ENCODE measurements at places on chromosomes 1 and 21. TPM values are rescaled to one million over a fixed set of nuclear protein-coding genes. Genes with fewer than 3 reads are reported as not detected.

The PGLYRP3 gene
- not detected for total RNA-seq

The DSTYK gene
- total RNA-seq, result 6.2 TPM

The LCE6A gene
- total RNA-seq, result not detected

The OR10J5 gene
- not detected for total RNA-seq

The OR10Z1 gene
- not detected for total RNA-seq

The LAPTM5 gene
- total RNA-seq, result 0.13 TPM

The FCRL4 gene
- not detected for total RNA-seq

The DIO1 gene
- total RNA-seq, result not detected

The FMO5 gene
- total RNA-seq, result 0.18 TPM

The C1orf141 gene
- total RNA-seq, result not detected

The MOV10 gene
- total RNA-seq, result 29.0 TPM

The FAM72A gene
- total RNA-seq, result 11.0 TPM

The PEAR1 gene
- 9.7 TPM for total RNA-seq

The DDOST gene
- total RNA-seq, result 174 TPM

The VSIG8 gene
- 0.07 TPM for total RNA-seq

The KIAA1614 gene
- 1.0 TPM for total RNA-seq

The KIF2C gene
- total RNA-seq, result 42.7 TPM

The FAM151A gene
- not detected for total RNA-seq

The TMEM9 gene
- total RNA-seq, result 90.1 TPM

The PFKL gene
- total RNA-seq, result 57.5 TPM

The CYYR1 gene
- total RNA-seq, result not detected

The LRRC38 gene
- total RNA-seq, result not detected

The BARHL2 gene
- not detected for total RNA-seq

The DCDC2B gene
- total RNA-seq, result not detected

The NR1I3 gene
- total RNA-seq, result not detected

The SETD4 gene
- total RNA-seq, result 9.1 TPM

The OPRD1 gene
- total RNA-seq, result 0.14 TPM

The CNR2 gene
- not detected for total RNA-seq

The TEX38 gene
- total RNA-seq, result not detected

The CNIH3 gene
- 0.57 TPM for total RNA-seq

The CCDC185 gene
- total RNA-seq, result not detected

The TSSK3 gene
- not detected for total RNA-seq

The MANEAL gene
- 25.5 TPM for total RNA-seq

The ZNF683 gene
- not detected for total RNA-seq

The UTS2 gene
- not detected for total RNA-seq

The TRIM67 gene
- total RNA-seq, result 0.10 TPM

The FCER1A gene
- not detected for total RNA-seq

Measured in A549 treated with RU486 at 1 μM for 4 hours (cell line).